ENCODE measurements at places on chromosomes 11 and 22.
A peak's percentile ranks its signal among the peaks of the same experiment; 100 is the strongest.

GRCh38 chr11:36222831-36223635 lies 66.2 kb downstream of the COMMD9 start:
- no peak for DNase-seq

DNA sequence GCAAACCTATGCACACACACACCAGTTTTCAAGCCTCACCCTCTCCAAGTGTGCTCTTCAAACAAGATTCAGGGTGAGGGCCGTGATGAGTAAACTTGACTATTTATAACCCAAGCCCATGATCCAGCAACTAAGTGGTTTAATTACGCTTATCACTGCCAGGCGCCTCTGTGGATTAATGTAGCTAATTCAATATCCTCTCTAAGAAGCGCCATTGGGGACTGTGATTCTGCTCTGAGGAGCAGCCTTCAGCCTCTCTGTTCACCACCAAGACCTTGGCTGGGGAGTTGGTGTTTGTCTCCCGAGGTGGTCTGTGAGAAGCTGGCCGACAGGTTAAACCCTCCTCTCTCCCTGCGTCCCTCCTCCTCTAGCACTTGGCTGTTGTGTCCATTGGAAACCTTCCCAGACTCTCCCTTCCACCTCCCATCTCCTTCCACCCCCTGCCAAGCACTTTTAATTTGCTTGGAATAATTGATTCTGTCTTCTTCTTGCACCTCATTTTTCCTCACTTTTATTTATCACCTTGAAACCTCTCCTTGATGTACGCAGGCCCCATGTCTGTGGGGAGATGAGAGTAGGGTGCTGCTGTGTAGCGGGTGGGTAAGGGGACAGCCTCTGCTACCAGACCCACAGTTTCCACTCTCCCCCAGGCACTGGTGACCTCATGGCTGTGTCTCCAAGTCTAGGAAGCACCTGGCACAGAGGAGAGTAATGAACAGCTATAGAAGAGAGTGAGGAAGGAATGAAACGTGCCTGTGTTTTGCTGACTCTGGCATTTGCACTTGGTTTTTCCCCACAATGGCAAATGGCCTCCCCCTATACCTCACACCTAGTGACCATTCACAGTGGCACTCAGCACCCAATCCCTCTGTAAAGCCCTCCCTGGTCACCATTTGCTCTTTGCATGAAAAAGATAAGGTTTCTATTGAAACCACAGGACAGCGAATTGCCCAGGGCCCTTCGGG lies 236.6 kb downstream of the GRIK4 start:
- no peak for DNase-seq

DNA sequence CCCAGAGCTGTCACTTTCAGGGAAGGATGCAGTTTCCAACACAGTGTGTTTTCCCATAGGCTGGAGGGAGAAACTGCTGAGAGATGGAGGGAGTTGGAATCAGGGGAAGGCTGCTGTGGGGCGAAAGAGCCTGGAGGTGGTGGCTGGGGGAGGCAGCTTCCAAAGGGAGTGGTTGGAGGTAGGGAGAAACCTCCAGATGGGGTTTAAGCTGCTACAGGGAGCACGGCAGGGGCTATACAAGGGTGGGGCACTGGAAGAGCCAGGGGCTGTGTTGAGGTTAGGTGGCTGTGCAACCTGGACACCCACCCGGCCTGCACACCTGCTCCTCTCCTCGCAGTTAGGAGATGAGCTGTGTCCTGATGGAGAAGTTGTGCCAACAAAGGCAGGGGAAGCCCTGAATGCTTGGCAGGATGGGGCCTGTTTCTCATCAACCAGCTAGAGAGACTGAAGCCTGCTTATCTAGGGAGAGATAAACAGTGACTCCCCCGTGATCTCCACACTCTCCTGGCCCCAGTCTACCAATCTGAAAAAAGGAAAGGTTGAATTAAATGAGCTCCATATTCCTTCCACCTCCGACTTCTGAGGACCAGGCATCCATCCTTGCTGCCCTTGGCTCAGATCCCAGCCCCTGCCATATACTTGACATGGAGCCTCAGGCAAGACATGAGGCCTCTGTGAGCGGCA lies 3.6 kb upstream of the SLCO2B1 start:
- DNase-seq = no peak

DNA sequence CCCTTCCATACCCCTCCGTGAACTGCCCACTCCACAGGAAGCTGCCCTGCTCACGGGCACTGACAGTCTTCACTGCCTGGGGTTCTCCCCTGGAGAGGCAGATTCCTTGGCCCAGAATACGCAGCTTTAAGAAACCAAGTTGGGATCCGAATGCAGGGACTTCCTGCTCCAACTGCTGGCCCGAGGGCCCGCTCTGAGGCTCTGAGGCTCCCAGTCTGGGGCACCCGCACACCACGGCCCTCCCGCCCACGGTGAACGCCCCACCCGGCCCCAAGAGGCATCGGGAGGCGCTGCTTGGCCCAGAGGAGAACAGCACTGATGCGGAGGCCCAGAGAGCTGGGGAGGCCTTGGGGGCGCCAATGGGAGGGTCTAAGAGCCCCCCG lies 42.3 kb downstream of the IGF2 start:
- DNase-seq = no peak

DNA sequence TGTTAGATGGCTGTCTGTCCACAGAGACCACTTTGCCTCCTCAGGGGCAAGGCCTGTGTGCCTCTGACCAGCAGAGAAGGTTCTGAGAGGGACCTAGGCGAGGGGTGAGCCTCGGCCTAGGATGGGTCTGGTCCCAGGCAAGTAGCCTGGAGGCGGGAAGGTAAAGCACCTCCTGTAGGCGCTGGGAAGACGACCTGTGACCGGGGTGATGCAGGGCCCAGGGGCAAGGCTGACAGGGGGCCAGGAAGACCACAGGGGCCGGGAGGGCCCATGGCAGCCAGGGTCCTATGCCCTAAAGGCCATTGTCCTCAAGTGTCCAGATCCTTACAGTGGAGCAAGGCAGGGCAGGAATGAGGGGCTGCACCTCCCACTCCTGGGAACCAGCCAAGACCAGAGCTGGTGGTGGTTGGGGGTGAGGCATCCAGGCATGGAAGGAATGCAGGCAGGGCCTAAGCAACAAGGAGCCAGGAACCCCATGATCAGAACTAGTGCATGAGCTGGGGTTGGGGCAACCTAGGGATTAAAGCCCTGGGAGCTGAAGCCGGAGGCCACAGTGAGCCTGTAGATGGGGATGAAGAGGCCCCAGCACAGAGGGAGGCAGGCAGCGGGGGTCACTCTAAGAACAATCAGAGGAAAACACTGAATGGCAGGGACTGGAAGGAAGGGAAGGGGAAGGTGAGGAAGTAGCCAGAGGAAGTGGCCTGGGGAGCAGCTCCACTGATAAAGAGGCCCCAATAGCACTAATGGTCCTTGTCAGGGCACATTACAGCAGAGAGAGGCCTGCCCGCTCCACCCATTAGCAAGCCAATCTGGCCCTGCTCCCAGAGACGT lies 32.9 kb upstream of the KLHL35 start:
- DNase-seq = no peak

DNA sequence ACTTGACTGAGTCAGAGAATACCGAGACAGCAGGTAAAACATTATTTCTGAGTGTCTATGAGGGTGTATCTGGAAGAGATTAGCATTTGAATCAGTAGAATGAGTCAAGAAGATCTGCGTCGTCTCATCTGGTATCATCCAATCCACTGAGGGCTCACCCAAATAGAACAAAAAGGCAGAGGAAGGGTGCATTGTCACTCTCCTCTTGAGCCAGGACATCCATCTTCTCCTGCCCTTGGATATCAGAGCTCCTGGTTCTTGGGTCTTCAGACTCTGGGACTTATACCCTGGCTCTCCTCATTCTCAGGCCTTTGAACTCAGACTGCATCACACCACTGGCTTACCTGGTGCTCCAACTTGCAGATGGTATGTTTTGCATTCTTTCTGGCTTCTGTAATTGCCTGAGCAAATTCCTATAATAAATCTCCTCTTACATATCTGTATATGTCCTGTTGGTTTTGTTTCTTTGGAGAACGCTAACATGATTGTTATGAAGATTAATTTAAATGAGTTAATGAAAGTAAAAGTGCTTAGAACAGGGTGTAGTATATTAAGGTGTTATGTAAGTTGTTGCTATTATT lies 49.3 kb downstream of the ME3 start:
- no peak for DNase-seq

DNA sequence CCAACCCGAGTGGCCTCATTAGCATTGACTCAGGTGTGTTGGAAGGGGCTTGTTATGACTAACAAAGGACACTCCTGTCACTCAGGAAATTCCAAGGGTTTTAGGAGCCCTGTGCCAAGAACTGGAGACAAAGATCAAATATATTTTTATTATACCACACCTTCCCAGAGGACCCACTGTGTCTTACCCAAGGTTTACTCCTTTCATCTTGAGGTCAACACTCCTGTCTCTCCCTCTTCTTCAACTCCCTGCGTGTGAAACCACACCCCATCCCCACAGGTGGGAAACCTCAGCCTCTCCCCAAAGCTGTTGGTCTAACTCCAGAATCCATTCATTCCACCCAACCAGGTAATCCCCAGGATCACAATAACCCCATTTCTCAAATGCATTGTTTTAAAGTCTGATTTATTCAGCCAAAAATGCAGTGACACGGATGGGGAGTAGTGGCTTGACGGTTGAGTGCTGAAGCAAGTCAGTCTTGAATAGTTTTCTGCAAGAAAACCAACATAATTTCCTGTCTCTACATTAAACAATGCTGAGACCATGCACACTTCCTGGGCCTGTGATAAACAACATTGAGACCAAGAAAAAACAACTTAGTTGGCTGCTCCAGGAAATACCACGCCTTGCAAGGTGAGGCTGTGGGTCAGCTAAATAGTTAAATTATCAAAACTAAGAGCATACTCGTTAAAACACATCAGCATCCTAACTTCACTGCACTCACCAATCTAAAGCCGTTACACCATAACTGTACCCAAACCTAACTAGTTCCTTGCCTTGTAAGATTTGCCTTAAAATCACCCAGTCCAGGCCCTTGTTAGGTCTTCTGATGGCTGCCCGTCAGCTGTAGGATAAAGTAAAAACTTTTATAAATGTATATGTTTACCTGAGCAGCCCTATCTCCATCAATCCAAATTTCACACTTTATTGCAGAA lies 38.5 kb upstream of the SPON1 start:
- DNase-seq = no peak

DNA sequence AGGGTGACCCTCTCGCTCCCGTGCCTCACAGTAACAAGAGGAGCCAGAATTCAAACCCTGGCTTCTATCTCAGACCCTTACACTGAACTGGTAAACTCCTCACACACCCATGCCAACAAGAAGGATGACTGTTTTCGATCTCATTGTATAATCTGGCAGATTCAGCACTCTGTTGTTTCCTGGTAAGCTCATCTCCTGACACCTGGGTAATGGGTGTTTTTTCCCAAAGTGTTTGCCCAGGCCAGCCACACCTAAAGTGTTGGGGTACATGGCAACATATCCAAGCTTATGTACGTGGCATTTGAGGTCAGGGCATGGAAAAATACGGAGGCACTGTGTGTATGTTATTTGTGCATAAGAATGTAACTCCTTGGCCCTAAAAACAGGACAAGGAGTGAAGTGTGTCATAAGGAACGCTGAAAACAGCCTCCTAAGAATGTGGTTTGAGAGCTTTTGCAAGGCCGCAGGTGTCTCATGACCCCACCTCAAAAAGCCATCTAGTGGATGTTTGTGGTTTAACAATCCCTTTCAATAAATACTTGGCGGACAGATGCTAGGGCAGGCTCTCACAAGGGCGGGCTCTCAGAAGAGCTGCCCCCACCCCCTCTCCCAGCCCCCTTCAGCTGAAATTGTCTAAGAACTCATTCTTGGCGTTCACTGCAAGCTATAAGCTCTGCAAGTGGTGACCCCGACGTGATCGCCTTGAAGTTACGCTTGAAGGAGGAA lies at the start of gene MS4A15:
MS4A15 (plus strand) TSS at position 561 of the 726 bp plus-strand sequence. CDS start 6,867 bp downstream, outside the sequence.
- peak; percentile 46 for DNase-seq

GRCh38 chr11:71565263-71565662 lies at the start of gene KRTAP5-10:
KRTAP5-10 (plus strand) TSS chr11:71565563; CDS start chr11:71565588, 25 bp downstream.
- DNase-seq = no peak

DNA sequence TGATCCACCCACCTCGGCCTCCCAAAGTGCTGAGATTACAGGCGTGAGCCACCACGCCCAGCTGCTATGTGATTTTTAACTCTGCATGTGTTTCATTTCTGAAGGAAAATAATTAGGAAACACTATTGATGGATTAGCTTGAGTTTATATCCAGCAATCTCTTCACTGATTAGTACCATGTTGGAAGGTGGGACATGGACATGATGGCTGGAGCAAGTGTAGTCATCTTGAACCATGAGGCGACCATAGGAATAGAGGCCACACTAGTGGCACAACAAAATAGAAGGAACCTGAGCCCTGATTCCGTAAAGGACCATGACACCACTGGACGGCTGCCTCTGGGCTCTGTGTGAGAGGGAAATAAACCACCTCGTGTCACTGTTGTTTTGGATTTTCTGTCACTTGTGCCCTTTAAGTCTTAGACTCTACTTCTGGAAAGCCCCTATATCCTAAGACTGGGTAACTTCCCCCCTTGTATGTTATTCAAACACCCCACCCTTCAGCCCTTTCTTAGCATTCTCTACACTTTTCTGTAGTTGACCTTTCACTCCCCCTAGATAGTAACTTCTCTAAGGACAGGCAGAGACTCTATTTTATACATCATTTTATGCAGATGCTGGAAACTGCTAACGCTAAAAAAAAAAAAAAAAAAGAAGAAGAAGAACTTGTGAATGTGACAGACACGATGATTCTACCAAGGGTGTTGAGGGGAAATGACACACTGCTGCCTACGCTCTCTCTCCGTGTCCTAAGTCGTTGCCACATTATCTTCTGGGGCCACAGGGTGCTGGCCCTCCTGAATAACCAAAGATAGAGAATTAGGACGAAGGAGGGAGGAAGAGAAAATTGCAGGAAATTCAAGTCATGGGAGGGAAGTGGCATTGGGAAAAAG lies 2.7 kb upstream of the VPS37C start:
- no peak for DNase-seq

DNA sequence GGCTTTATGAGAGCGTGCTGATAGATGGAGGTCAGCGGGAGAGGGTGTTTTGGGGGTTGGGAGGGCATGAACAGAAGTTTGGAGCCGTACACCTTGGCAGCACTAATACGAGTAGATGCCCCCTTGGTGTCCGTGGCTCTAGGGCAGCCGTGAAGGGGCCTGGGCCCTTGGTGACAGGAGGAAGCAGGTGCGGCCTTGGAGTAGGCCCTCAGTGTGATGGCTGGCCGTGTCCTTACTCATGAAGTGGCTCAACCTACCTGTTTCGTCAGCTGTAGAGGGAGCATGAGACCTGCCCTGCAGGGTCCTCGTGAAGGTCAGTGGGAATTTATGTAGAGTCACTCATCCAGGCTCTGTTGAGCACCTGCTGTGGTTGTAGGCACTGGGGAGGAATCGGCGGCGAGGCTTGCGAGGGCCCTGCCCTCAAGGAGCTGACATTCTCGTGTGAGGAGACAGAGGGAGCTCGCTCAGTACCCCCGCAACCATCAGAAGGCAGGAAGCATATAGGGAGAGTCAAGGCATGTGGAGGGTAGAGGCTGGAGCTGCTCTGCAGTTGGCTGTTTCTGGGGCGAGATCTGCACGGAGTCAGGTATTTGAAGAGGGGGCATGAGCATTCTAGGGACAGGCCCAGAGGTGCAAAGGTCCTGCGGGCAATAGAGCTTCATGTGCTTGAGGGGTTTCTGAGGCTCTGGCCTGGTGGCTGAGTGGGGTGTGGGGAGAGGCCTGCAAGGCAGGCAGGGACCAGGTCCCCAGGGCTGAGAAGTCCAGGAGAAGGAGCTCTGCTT lies 39.6 kb downstream of the TBC1D22A start:
- no peak for DNase-seq

GRCh38 chr11:1047595-1048156 lies 11.2 kb upstream of the MUC6 start:
- no peak for DNase-seq

GRCh38 chr22:38272373-38273134 lies at the start of gene TMEM184B:
TMEM184B (minus strand) TSS chr22:38273010; CDS start chr22:38247961, 25,049 bp downstream.
- DNase-seq = peak; percentile 75

Measured in activated CD4-positive, alpha-beta T cell treated with anti-CD3 and anti-CD28 coated beads, Interleukin-2, Interleukin-4, amounts not matched to agents 100 ng/mL and 50 ng/mL, durations not matched to agents 16 hours and 8 hours (primary cell).